ENCODE measurements at places on chromosomes 6 and 20.

DNA sequence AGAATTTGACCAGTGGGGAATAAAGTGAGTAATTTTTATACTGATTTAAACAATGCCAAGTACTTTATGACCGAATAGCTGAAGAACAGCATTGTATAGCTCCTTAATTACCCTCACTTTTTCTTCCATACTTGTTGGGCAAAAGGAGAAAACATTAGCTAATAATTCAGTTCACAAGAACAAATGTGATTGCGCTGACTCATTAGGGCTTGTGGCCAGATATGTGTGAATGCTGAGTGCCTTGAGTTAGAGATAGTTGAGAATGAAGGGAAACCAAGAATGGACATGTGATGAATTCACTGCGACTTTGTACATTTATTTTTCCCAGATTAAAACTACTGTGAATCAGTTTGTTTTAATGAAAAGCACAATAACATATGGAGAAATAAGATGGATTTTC, 669.4 kb downstream of the TFAP2A start:
- no peak for DNase-seq

DNA sequence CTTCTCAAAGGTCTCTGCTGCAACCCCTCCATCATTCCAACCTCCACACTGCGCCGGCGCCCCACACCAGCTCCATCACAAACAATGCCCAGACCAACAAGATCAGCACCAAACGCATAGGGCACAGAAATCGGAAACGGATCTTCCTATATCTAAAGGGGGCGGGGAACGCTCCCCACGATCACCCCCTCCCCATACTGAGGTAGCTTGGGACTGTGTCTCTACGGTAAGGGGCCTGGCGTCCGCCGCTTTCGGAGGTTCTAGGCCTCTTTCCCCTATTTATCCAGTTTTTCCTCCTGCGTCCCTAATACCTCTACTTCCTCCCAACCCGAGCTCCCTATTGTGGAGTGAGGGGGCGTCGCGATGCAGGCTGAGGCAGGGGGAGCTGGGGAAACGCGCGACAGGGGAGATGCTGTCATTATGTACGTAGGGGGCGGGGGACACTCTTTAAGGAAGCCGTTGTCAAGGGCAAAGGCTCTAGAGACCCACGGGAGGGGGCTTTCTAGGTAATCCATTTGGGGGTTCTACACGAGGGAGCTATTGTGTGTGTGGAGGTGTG, 909 bp downstream of the DNAAF9 start:
- DNase-seq: peak; percentile 24

- no peak for DNase-seq
These were observed 170.5 kb upstream of the CST7 start for GRCh38 chr20:24778585-24779031.

GRCh38 chr20:9416421-9416820, 98.0 kb upstream of the LAMP5 start:
- DNase-seq: no peak

DNA sequence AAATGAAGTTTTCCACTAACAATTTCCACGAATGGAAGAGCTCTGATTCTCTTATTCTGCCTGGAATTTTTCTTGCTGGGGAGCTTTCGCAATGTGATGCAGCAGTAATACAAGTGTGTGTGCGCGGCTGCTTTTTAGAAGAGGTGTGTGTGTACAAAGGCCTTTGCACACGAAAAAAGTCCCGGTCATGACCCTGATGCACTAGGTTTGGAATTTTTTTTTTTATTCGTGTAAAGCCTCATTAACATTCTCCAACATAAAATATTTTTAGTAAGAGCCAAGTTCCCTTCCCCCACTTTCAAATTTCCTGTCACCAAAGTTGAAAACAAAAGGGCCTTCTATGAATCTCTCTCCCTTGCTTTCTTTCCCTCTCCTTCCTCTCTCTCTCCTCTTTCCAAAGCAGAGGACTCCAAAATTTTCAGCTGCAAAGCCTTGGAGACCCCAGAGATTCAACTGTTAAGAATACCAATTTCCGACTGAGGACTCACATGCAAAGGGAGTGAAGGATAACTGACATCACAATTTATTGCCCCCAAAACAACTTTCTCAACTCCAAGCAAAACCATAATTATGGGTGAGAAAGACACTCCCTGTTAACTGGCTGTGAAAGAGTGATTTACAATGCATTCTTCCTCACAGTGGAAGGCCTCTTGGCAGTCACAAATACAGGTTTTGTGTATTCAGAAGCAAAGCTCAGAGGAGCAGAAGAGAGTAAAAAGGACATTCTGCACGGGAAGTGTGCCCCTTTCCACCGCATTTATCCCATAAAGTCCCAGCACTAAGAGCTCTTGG, 421.2 kb upstream of the JARID2 start:
- DNase-seq: no peak

DNA sequence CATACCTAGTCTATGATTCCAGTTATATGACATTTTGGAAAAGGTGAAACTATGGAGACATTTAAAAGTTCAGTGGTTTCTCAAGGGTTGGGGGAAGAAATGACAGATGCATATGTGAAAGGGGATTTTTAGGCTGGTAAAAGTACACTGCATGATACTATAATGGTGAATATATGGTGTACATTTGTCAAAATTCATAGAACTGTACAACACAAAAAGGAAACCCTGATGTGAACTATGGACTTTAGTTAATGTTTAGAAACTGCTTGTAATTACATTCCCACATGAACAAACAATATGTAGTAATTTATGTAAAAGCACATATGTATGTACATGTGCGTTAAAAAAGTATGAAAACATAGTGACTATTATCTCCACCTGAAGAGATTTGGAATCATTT, 907.3 kb upstream of the CITED2 start:
- no peak for DNase-seq

DNA sequence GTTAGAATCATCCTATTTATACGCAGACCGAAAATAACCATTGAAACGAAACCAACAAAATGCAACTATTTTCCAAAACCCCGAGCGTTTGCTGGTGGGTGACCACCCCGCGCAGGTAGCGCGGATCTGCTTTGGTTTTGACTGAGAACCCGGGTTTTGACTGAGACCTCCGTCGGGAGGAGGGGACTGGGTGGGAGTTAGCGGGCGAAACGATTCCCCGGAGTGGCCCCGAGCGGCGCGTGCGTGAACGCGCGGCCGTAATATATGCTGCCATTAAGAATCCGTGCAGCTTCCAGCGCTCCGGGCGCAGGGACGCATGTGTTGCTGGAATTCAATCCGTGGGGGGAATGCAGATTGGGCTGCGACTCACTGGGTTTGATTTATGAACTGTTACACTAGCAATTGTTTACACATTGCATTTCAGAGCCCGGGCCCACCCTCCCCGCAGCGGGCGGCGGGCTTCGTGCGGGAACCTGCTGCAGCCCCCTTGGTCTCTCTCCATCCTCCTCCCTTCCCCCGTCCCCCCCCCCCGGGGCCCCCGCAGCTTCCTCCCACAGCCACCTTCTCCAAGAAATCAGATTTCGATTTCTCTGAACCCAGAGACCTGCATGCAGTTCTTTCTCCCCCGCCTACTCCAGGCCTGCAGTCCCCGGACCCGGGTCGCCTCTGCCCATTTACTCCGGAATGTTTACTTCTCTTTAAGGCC, 9.9 kb downstream of the NRN1 start:
- no peak for DNase-seq

DNA sequence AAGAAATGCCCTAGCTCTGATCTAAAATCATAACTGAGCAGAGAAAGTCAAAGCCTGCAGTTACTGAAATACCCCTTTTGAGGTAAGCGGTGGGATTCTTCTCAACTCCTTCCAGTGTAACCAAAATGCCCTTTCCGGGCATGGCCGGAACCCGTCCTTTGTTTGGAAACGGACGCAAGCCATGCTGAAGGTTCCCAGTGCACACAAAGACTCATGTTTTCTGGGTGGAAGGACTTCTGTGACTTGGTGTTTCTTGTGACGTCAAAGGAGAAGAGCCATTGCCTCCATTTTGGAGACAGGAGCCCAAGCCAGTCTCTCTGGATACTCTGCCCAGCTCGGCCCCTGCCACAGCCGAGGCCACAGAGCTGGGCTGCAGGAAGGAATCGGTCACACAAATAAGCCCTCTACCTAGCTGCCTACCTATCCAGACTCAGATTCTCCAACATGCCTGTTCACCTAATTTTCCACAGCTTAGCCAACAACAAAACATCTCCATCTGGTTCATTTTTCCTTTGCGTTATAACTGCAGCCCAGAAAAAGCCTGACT, 182.8 kb downstream of the TBXT start:
- DNase-seq: no peak

DNA sequence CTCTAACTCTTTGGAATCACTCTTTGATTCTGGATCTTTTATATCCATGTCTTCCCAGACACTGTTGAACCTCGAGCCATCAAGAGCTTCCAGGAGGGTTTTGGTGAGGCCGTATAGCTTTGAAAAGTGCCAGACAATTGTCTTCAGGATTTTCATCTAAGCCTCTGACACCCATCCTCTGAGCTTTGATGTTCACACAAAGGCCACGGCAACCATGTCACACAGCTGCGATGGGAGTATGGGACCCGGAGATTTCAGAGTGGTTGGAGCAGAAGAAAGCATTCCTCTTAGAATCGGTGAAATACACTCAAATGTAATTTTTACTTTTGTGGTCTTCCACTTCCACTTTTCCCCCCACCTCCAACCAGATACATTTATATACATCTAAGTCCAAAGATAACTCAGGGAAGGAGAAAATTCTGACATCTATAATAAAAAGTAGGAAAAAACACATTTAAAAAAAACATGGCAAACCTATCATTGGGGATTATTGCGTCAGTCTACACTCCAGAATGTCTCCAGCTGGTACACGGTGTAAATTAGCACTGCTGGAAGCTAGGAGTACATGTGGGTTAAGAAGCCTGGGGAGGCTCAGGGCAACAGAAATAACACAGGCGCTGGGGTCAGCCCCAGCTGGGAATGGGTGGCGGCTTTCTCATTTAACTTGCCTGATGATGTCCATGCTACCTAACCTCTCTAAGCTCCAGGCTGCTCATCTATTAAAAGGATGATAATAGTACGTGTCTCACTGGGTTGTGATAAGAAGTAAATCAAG, 92.7 kb downstream of the LY86 start:
- DNase-seq: no peak

GRCh38 chr20:46681032-46681854, 8.0 kb downstream of the TP53RK start:
- DNase-seq: peak; percentile 39

DNA sequence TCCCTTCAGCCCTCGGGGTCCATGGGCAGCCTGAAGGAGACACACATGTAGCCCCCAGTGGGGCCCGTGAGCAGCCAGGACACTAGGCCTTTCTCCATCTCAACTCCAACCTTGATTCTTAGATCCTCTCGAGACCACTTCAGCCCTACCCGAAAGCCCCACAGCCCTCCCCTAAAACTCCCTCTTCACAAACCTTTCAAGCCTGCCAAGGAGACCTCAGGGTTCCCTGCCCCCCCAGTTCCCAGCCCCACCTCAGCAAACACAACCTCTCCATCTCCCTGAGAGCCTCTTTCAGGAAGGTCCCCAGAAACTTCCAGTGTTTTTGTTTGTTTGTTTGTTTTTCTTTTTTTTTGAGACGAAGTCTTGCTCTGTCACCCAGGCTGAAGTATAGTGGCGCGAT, 11.1 kb downstream of the COL11A2 start:
- no peak for DNase-seq

DNA sequence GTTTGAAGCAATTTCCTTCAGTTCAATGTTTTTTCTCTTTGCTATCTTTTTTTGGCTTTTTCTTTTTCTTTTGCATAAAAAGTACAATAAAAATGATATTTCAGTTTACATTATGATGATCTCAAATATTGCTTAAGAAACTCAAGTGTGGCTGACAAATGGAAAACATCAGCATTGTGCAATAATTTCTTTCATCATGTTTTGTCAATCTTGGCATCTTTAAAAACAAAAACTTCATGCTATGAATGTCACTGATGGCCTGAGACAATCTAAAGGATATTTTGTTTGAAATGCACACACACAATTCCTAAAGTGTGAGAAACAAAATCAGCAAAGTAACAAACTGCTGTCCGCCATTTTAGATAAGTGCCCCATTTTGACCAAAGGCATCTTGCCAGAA, 13.9 kb upstream of the MTCL3 start:
- DNase-seq: no peak

DNA sequence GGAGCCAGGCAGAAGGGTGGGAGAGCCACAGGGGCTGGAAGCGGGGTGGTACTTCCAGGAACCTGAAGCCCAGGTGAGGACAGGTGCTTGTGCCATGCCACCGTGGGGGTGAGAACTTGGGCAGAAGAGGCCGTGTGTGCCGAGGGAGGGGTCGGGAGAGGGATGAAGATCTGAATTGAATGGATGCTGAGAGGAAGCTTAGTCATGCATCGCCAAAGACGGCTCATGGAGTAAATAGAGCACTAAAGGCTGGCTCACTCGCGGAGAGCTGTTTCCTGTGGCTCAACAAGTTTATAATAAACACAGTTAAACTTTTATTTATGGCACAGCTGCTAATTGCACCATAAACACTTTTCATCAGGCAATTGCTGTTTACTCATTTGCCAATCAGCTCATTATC, 21.7 kb upstream of the MYT1 start:
- no peak for DNase-seq

GRCh38 chr20:21804802-21805201, 99.3 kb downstream of the PAX1 start:
- no peak for DNase-seq

DNA sequence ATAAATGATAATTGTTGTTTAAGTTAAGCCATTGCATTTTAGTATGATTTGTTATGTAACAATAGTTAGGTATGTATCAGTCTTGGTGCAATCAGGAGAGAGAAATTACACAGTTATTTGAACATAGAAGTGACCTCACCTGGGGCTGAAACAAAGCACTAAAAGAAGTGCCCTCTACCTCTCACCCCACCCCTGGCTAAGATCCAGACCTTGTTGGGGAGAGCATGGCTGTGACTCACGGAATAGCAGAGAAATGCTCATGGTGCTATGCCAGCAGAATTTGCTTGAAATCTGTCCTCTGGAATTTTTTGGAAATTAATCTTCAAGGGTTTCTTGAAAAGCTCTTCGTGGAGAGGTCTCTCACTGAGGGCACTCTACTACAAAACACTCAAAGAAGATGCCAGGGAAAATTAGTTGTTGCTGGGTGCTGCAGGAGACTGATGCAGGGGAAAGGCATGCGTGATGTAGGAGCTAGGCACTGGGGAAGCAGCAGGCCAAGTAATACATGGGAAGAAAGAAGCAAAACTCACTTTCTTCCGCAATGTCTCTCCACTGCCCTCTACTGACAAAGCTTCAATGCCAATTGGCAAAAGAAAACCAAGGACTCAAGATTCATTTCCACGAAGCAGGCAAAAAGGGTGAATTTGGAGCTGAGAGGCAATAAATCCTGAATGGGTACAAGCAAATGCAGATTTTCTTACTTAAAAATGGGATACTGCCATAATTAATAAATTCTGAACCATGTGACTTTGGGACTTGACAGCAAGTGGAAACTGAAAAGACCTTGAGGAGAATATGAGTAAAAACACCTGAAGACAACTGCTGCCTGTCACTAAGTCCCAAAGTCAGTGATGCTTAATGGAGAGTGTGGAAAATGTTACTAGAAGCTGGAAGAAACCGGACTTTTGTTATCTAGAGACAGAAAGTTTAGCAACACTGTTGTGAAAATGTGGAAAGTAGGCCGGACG, 136.3 kb upstream of the ZNF184 start:
- DNase-seq: no peak

DNA sequence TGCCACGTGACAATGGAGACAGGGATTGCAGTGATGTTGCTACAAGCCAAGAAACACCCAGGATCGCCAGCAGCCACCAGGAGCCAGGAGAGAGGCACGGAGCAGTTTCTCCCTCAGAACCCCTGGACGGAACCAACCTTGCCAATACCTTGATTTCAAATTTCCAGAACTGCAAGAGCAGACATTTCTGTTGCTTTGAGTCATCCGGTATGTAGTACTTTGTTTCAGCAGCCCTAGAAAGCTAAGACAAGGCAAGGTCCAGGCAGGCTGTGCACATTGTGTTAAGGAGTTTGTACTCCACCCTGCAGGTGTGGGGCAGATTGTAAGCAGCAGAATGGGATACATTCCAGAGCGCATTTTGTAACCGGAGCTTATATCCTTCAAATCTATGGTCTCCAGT, 48.3 kb downstream of the TRERF1 start:
- no peak for DNase-seq
